ENCODE measurements at places on chromosomes 7 and 10.

DNA sequence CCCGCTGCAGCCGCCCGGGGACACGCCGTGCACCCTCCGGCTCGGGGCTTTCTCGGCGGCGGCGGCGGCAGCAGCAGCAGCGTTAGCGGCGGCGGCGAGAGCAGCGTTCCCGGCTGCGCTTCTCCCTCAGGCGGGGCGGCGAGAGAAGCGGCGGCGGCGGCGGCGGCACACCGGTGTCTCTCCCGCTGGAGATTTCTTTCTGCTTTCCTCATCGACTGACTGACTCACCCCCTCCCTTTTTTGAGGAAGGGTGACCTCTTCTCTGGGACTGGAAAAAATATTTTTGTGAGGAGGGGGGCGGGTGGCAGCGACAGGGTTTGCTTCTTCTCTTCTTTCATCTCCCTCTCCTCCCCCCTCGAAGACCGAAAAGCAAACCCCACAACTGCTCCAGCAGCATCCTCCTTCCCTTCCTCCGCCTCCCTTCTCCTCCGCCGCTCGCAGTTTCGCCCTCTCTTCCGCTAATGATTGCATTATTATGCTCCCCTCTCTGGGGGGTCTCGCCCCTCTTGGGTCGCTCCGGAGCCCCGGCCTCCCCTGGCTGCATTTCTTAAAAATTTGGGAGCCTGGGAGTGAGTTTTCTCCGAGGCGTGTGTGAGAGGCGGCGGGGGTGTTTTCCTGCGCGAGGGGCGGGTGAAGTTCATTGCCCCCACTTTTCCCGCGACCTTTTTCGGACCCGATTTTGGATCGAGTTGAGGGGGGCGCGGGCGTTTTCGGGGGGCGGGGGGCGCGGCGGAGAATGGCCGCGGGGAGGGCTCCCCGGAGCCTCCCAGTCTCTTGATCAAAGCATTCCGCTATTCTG is 411 bp downstream of the AUTS2 start:
- peak; percentile 78 for DNase-seq

GRCh38 chr7:63931985-63932577 is 66.6 kb upstream of the ZNF722 start:
- DNase-seq = no peak

DNA sequence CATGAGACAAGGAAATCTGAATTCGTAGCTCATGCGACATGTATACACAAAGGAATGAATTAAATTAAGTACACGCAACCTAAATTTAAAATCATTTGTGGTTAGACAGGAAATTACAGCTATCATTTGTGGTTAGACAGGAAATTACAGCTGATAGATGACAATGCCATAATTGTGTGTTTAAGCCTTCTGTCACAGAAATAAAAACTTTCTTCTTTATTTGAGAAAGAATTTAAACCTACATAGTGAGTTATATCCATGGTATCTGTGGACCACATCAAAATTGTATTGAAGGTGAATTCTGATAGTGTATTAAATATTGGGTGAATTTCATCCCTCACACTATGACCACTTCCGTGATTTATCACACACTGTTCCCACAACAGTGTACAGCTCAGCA is 362.9 kb downstream of the MAGI2 start:
- no peak for DNase-seq

- peak; percentile 35 for DNase-seq
Observed at GRCh38 chr7:71132377-71133231, 660 bp downstream of the GALNT17 start.

GRCh38 chr7:1404898-1405548 is 54.2 kb downstream of the MICALL2 start:
- peak; percentile 45 for DNase-seq

DNA sequence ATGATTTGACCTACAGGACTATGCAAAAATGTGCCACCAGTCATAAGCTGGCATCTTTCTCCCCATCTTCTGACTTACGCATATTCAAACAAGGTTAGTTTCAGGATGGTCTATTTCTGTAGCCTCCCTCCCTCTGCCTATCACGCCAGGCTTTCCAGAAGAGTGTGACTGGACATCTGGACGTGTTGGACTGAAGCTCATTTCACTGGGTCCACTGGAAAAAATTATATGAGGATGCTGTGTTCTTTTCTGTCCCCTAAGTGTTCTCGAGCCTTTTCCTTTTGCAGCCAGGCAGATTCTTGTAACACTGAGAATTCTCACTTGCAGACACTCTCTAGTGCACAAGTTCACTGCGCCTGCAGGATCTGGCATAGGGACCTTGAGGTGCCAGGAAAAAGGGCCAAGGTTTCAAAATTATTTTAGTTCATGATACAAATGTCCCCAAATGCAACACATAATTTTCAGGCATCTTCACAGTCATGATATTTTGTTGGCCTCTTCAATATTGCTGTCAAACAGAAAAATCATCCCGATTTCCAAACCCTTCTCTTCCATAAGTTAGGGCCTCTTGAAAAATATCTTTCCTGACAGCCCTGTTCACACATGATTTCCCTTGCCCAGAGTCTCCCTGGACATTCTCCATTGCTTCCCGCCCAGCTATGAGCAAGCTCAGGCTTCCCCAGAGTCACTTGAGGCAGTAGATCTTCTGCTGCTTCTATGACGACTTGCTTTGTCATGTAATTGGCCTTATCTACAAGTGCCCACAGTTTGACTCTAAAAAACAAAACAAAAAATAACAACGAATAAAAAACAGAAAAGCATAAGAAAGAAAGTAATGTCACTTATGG is 170.4 kb downstream of the BMPER start:
- no peak for DNase-seq

DNA sequence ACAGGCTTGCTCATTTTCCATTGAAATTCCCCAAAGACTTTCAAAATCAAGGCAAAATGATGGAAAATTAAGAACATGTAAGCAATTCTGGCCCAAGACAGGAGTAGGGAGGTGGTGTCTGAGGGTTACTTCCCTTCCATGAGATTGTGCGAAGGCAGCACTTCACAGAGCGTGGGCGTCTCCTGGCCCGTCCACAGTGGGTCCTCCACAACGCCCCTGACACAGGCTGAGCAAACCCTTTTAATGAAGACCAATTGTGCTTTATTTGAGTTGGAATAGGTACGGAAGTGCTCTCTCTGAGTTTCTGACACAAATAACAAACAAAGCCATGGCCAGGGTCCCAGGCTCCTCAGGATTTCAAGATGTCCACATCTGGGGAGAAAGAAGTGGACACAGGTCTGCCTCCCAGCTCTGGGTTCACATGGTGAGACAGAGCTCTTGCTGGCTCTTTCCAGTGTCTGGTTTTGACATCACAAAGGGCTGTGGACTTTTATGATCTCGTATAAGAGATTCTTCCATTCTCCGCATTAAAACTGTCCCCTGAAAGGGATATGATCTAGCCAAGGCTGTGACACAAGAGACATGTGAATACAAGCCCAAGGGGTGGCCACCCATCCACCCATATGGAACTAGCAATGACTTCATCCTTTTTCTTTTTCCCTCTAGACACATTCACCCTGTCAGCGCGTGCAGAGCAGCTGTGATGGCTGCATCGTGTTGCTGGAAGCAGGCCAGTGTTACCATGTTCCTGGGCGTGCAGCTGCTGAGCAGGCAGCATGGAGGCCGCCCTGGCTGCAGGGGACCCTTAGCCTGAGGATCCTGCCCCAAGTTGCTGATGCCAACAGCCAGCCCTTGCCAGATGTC is 145.6 kb downstream of the ADAM12 start:
- no peak for DNase-seq

DNA sequence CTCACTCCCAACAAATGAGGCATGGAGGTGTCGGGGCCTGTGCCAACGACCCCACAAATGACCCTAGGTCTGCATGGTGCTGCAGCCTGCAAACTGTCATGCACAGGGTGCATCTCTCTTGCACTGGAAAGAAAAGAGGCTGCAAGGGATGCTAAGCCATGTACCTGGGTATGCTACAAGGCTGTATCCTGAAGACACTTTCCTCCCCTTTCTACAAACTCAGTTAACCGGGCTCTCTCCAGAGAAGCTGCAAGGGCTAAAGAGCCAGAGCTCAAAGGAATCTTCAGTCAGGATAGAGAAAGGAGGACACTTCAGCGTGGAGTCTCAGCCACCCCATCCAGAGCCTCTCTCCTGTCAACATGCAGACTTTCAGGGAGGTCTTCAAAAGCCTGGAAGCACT is 449.0 kb downstream of the GRID1 start:
- DNase-seq = no peak

DNA sequence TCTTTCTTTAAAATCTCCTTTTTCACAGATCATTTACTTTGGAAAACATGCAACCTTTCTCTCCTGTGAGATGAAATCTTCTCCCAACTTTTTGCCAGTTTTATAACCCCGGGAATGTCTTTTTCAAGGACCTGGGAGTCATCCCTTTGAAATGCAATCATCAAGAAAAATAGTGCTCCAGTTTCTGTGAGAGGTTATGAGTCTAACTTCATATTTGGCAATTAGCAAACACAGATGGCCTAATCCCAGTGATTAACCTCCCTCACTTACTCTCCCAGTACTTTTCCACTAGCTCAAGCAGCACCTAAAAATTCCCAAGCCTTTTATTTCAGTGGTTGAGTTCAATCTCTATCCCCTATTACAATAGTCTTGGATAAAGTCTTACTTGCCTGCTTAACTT is 185.8 kb upstream of the TMEM106B start:
- peak; percentile 35 for DNase-seq

DNA sequence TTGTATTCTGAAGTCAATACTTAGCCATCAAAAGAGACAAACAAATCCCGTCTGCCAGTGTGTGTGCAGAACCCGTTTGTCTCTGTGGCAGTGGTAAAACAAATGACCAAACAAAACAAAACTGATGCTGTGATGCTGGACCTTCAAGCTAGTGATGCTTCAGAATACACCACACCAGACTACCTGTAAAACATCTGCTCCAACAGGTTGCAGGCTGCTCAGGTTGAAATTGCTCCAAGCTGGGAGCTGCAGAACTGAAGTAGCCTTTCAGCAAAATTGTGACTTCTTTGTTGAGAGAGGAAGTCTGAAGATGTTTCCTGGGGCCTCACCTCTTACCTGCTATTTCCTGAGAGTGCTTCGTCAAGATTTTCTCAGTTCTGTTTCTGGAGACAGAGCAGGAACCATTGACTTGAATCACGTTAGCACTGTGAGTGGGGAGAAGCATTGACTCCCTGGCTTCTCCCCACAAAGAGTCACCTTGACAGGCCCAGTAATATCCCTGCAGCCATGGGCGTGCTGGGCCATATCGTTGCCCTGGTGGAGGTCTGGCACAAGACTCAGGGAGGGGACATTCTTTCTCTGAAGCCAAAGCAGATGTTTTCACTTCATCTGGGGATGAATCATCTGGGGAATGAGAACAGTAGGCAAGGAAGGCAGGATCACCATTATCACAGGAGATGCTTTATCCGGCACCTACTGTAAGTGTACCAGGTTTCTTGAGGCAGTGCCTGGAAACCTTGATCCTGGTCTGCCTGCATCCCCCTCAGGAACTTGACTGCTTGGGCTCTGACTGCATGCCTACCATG is 80.2 kb downstream of the RBM20 start:
- no peak for DNase-seq

DNA sequence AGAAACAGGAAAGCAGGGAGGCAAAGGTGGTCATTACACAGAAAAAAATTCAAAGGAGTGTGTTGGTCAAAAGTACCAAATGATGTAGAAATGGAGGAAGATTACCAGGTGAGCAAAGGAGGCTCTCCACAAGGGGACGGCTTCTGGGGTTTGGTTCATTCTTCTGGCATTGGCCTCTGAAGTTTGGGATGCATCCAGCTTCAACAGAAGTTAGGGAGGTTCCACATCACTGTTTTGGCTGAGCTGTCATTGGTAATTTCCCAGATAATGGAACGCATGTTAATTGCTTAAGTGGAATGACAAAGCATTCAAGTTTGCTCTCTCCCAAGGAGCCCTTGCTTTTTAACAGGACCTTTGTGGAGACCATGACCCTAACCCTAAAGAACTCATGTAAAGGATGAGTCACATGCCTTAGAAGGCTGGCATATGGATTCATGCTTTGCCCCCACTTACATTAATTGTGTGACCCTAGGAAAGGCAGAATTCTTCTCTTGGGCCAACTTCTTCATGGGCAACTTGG is 398.6 kb downstream of the GPAM start:
- DNase-seq = no peak

GRCh38 chr7:18529239-18529638 is 33.7 kb downstream of the HDAC9 start:
- DNase-seq = no peak

DNA sequence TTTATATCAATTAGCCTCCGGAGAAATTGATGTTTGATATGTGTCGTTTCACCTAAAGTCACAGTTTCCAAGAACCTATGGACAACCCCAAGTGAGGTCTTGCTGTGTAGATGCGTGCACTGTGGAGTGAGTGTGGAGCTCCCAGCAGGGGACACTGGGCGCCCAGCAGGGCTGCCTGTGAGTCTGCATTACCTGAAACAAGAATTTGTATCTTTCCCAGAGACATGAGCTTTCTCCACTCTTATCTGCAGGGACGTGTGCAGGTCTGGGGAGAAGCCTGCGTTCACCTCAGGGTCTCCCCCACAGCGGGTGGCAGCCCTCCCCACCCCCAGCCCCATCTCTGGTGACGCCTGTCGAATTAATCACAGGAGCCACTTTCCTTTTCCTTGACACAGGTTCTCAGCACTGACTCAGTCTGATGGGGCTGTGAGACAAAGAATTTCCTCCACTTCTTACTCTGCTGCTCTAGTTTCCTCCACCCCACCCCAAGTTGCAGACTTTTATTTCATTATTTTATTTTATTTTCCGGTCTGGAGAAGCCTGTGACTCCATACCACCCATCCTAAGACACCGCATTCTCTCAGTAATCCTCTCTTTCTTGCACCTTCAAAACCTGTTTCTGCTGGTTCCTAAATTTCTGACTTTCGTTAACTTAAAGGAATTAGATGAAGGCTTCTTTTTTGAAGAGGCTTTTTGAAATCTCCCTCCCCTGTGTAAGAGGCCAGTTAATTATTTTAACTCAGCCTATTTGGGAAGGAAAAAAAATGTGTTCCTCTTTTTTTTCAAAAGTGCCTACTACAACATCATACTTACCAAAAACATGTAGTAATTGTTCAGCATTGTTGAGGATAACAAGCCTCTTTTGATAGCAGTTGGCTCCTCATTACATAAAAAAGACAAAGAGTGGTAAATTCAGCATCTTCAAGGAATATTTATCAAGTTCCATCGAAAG is 17.0 kb upstream of the INSIG1 start:
- no peak for DNase-seq

- DNase-seq = no peak
Observed at GRCh38 chr7:37709631-37710509, 26.3 kb downstream of the GPR141 start.

Data from NCI-H82 (cell line).